ENCODE measurements at places on chromosomes 1 and 21.
A peak's percentile ranks its signal among the peaks of the same experiment; 100 is the strongest.

DNA sequence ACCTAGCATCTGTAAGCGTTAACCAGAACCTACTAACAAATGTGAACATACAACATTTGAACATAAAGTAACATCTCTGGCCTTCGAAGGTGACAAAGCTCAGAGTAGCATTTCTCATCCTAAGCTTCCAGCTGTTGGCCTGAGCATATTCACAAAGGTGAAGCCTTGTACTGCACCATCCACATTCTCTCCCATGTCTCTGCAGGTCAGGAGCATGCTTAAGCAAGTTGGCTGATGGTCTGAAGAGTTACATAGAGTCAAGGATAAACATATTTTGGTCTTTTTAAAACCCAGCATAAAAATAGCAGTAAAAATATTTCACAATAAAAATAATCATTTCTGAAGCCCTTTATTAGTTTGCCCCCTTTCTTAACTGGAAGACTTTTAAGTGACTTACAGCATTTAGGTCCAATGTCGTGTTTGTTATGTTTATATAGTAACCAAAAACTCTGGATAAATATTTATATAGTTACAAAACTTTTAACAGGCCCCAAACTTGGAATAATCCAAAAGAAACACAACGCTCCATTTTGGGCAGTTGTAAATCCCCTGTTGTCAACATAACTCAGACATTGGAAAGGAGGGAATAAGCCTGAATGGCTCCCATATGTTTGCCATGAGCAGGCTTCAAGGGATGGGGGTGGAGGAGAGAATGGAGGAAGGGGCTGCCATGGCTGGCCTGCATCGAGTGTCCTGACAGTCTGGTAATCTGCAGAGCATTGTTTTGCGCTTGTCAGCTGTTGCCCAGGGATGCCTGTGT lies 42.8 kb upstream of the ENAH start:
- DNase-seq, result no peak

- DNase-seq, result no peak
These were observed 92.4 kb upstream of the RALGPS2 start for GRCh38 chr1:178632653-178633052.

- no peak for DNase-seq
These were observed 1030.0 kb upstream of the TMPRSS15 start for GRCh38 chr21:19433623-19434022.

DNA sequence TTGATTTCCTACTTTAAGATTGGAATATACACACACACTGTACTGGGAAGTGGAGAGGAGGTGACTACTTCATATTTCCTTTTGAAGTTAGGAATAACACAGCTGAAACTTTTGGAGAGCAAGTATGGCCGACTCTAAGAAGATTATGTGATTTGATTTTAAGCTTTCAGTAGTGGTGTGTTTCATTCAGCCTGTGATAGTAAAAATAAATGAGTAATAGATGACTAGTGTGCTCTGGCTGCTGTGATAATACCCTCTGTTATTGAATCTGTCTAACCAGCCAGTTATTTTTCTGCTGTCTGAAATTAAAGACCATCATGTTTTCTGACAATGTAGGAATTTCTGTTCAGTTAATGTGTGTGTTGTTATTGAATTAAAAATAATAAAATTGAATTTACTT lies 48.3 kb downstream of the CTTNBP2NL start:
- DNase-seq, result no peak

DNA sequence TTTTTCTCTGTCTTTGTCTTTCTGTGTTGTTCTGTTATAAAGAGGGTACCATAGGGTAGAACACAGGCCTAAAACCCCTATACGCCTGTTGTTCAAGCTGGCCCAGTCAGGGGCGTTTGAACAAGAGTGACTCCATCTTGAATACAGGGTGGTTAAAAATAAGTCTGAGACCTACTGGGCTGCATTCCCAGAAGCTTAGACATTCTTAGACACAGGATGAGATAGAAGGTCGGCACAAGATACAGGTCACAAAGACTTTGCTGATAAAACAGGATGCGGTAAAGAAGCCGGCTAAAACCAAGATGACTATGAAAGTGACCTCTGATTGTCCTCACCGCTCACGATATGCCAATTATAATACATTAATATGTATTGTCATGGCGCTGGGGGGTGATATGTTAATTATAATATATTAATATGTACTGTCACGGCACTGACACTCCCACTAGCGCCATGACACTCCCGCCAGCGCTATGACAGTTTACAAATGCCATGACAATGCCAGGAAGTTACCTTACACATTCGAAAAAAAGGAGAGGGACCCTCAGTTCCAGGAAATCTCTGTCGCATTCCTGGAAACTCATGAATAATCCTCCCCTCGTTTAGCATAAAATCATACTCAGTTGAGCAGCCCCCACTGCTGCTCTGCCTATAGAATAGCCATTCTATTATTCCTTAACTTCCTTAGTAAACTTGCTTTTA lies 58.5 kb upstream of the KLHDC7A start:
- DNase-seq, result no peak

- peak; percentile 31 for DNase-seq
These were observed 59.8 kb downstream of the XCL1 start for GRCh38 chr1:168636200-168636599.
